HEK293T (cell line): ENCODE measurements at places on chromosomes 4 and X.

- DNase-seq, result no peak
Measured at GRCh38 chr4:41514766-41515481, 23.0 kb upstream of the LIMCH1 start.

- no peak for DNase-seq
Measured at GRCh38 chrX:87582453-87582852, 64.9 kb downstream of the KLHL4 start.

DNA sequence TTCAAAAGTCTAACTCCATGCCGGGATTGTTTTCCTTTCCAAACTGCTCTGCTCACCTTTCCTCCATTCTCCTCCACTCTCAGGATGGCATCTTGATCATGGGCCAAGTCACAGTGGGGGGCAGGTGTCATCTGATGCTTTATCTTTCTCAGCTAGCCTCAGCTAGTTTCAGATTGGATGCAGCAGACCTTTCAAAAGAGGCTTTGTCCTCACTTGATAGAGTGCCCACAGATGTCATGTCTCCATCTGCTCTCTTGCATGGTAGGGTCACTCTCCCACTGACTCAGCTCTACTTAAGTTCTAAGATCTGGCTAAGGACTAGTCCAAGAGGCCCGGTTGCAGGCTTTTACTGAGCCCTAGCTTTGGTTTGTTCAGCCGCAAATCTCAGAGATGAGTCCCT is 341.8 kb upstream of the GALNT7 start:
- DNase-seq, result no peak

GRCh38 chr4:10113362-10114047 is 3.1 kb downstream of the WDR1 start:
- no peak for DNase-seq

DNA sequence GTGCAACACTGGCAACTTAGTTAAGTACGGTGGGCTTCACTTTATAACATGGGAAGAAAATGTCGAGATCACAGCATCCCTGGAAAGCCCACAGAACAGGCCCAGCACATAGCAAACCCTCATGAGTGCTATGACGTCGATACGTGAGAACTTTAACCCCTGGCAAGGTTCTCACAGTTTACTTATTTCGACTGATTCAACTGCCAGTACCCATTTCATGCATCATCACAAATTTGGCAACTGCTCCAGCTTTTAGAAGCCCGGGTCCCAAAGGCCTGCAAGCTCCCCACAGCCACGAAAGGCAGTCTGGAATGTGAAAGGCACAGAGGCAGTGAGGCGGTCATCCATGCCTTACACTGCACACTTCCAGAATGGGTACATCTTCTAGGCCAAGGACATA is 41.2 kb downstream of the RELL1 start:
- no peak for DNase-seq

DNA sequence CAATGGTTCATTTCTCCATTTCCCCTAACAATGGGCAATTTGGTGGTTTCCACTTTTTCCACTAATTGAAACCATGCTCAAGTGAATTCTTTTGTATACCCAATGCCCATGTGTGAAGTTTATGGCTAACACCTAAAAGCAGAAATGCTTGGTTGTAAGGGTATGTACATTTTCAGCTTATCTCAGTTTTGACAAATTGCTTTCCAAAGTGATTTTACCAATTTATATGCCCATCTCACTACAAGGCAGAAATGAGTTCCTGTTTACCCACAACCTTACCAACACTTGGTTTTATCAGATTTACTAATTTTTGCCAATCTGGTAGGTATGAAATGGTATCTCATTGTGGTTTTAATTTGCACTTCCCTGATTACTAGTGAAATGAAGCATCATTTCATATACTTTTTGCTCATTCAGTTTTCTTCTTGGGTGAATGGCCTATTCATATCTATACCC is 14.8 kb downstream of the GPR34 start:
- DNase-seq, result no peak

- DNase-seq, result no peak
Measured at GRCh38 chr4:145822181-145822580, 116.4 kb downstream of the ZNF827 start.

- DNase-seq, result no peak
Measured at GRCh38 chr4:11165052-11165451, 263.6 kb downstream of the HS3ST1 start.

GRCh38 chrX:117987373-117987772 is 129.2 kb downstream of the KLHL13 start:
- no peak for DNase-seq

GRCh38 chrX:48997455-48997854 is 4.6 kb downstream of the GRIPAP1 start:
- DNase-seq, result no peak

DNA sequence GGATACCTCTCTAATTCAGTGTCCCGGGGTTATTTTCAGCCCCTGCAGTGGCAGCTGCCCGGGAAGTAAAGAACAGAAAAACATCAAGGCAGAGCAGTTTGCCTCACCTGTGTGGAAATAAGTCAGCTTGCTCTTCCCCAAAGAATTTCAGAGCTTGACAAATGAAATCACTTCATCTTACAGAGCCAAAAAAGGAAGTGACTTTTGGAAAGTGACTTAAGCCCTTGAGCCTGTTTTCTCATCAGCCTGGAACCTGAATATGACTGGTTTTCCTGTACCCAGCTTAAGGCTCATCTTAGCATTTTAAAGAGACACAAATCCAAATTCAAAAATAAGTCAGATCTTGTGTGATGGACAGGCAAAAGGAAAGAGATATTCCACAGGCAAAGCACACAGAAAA is 211.6 kb downstream of the RCHY1 start:
- no peak for DNase-seq
